ENCODE measurements at places on chromosomes 13 and 19.
A peak's percentile ranks its signal among the peaks of the same experiment; 100 is the strongest.

DNA sequence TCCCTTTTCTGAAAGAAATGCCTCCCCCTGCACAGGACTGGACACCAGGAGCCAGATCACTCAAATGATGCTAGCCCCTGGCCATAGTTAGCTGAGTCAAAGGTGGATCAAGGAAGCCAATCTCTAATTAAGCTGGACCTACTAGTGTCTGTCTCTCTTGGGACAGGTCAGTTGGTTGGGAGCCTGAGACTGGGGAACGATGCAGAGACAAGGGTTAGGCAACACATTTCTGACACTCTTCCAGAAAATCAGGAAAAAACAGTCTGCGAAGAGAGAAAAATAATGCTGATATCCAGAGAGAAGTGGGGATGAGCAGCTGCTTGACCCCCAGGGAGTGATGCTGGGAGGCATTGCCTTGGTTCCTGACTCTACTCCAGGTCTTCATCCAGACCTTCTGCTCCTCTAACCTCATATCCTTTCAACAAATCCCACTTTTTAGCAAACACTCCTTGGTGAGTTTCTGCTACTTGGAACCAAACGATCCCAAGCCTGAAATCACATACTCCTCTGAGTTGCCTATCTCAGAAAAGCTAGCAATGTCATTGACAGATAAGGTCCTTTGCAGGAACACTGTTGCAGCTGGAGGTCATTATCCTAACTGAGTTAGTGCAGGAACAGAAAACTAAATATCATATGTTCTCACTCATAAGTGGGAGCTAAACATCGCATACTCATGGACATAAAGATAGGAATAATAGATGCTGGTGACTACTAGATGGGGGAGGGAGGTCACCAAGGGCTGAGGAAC, 369.7 kb downstream of the COG6 start:
- no peaks in the 10 kb centered on the region for H3K36me3 ChIP-seq
- no peaks in the 10 kb centered on the region for H3K27me3 ChIP-seq
- DNase-seq, result no peak
- H3K4me1 ChIP-seq, result no peaks in the 10 kb centered on the region
- H3K4me3 ChIP-seq, result no peak overlapping the region
- no peak overlapping the region for H3K27ac ChIP-seq

- H3K27me3 ChIP-seq, result no peaks in the 10 kb centered on the region
- H3K4me3 ChIP-seq, result no peak overlapping the region
- DNase-seq, result no peak
- no peaks in the 10 kb centered on the region for H3K36me3 ChIP-seq
Observed at GRCh38 chr13:40458720-40458990, 207.8 kb downstream of the FOXO1 start.

DNA sequence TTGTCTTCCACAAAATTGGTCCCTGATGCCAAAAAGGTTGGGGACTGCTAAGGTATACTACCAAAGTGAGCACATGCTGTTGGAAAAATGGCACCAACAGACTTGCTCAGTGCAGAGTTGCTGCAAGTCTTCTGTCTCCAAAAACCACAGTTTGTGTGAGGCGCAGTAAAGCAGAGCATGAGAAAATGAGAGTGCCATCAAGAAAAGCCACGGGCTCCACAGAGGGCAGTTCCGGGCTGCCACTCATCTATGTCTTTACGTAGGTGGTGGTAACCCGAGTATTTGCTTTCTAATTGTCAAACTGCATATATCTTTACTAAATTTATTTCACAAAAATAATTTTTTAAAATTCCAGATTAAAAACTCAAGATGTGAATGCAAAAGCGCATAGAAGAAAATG, 123.8 kb downstream of the RNF17 start:
- peaks cover 22% of the 10 kb centered on the region for H3K36me3 ChIP-seq
- H3K27ac ChIP-seq, result no peak overlapping the region
- DNase-seq, result no peak
- H3K4me3 ChIP-seq, result no peak overlapping the region
- no peaks in the 10 kb centered on the region for H3K27me3 ChIP-seq
- peaks cover 4% of the 10 kb centered on the region for H3K4me1 ChIP-seq

DNA sequence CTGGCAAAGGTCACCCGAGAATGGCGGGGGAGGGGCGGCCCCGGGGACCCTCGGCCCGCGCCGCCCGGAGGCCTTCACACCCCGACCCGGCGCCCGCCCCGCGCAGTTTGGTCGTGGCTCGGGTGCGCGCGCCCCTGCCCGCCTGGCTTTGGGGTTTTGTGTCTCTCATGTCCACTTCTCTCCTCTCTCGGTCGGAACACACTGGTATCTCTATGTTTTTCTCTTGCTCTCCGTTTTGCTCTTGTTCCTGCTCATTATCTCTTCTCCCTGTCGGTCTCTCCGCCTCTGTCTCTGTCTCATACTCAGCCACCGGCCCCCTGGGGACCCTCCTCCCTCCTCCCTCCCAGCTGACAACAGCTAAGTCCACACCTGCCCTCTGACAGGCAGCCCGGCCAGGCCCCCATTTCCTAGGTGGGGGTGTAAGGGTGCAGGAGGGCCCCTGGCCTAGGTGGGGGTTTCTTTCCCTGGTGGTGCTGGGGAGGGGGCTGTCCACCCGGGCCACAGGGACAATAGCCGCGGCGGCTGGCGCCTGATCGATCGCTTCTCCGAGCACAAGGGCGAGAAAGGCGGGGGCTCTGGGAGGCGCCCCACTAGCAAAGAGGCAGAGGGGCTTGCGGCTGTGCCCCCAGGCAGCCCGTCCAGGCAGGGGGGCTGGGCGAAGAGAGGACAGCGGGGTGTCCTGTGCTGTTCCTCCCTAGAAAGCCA, 2.3 kb downstream of the ONECUT3 start:
- peak overlapping the region; percentile 86 for H3K4me3 ChIP-seq
- H3K4me1 ChIP-seq, result peaks cover 11% of the 10 kb centered on the region
- DNase-seq, result peak; percentile 75
- H3K27ac ChIP-seq, result peak overlapping the region; percentile 93
- peaks cover 27% of the 10 kb centered on the region for H3K27me3 ChIP-seq
- no peaks in the 10 kb centered on the region for H3K36me3 ChIP-seq

- no peak overlapping the region for H3K4me3 ChIP-seq
- H3K27ac ChIP-seq, result no peak overlapping the region
- H3K4me1 ChIP-seq, result no peaks in the 10 kb centered on the region
- DNase-seq, result no peak
- peaks cover 33% of the 10 kb centered on the region for H3K27me3 ChIP-seq
Observed at GRCh38 chr13:113765564-113765910, 6.5 kb downstream of the TMEM255B start.
